ENCODE measurements at places on chromosomes 3 and 15. TPM values are rescaled to one million over a fixed set of nuclear protein-coding genes. Genes with fewer than 3 reads are reported as not detected.

- no peak for DNase-seq
- H3K4me3 ChIP-seq = no peak overlapping the region
- no peaks in the 10 kb centered on the region for H3K36me3 ChIP-seq
- no peaks in the 10 kb centered on the region for H3K4me1 ChIP-seq
- no peak overlapping the region for H3K27ac ChIP-seq
Observed at GRCh38 chr3:152785051-152785450, 49.9 kb upstream of the P2RY1 start.

GRCh38 chr15:99135194-99135593 is 30.3 kb downstream of the SYNM start:
- peaks cover 46% of the 10 kb centered on the region for H3K36me3 ChIP-seq
- H3K27me3 ChIP-seq = no peaks in the 10 kb centered on the region
- no peak overlapping the region for H3K27ac ChIP-seq
- H3K4me3 ChIP-seq = no peak overlapping the region
- H3K4me1 ChIP-seq = peaks cover 19% of the 10 kb centered on the region

DNA sequence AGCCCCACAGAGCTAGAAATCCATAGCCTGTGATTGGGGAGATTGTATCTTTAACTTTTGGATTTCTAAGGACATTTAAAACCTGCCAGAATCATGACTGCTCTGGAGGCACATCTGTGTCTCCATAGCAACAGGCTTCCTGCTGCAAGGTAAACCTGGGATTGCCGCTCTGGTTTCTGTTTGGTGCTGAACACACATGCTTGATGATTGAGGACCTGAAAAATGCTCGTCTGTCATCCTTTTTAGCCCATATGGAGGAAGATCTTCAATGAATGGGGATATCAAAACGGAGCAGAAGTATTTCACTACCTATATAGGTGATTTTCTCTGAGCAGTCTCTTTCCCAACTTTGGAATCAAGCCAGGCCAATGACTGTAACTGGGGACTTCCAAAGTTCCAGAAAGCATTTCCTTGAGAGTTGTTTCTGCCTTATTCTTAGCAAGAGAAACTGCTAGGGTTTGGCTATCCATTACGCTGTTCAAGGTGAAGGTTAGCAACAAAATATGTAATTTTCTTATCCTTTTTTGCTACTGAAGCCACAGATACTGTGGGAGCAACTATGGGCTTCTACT is 96.5 kb upstream of the TNIK start:
- H3K27me3 ChIP-seq = no peaks in the 10 kb centered on the region
- no peak for DNase-seq
- H3K4me1 ChIP-seq = peaks cover 14% of the 10 kb centered on the region
- H3K36me3 ChIP-seq = no peaks in the 10 kb centered on the region

Gene PTX3
- total RNA-seq = 5.6 TPM

Gene CD200R1
- total RNA-seq = 2.7 TPM

Gene FAM81A
- 19.4 TPM for total RNA-seq

Gene LRRC58
- total RNA-seq = 29.1 TPM

Gene VIPR1
- 2.2 TPM for total RNA-seq
